Central memory CD4-positive, alpha-beta T cell (primary cell): ENCODE measurements at places on chromosomes 6 and 20.

GRCh38 chr20:38873050-38873581 lies 53.1 kb upstream of the FAM83D start:
- DNase-seq, result peak; percentile 76

DNA sequence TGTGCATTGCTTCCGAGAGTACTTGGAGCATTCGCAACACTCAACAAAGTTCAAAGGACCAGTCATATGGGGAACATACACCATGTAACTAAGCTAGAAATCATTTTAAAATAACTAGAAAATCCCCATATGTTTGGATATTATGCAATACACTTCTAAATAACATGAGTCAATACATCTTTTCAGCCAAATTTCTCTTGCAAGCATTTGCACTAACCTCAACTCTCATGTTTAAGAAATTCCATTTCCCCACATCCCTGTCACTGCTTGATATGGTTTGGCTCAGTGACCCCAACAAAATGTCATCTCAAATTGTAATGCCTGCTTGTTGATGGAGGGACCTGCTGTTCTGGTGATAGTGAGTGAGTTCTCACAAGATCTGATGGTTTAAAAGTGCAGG lies 85.7 kb upstream of the CST7 start:
- DNase-seq, result no peak

- DNase-seq, result no peak
Measured at GRCh38 chr20:17749626-17749977, 49.8 kb downstream of the BANF2 start.

DNA sequence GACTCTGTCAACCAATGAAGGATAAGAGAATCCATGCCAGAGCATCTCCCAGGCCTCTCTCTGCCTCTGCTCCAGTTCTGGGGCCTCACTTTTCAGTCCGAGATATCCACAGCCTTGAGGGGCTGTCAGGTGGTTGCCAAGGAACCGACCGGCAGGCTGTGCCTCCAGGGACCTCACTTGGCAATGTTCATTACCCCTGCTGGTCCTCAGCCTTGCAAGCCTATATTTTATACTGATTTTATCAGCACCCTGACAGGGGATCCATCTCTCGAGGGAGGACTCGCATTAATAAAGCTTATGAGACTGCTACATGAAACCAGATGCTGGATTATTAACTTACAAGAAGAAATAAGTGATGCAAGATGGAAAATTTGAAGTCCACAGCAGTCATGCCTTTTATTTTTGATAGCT lies 39.9 kb downstream of the TMC2 start:
- no peak for DNase-seq

GRCh38 chr6:169798764-169799473 lies 47.5 kb downstream of the ERMARD start:
- no peak for DNase-seq

DNA sequence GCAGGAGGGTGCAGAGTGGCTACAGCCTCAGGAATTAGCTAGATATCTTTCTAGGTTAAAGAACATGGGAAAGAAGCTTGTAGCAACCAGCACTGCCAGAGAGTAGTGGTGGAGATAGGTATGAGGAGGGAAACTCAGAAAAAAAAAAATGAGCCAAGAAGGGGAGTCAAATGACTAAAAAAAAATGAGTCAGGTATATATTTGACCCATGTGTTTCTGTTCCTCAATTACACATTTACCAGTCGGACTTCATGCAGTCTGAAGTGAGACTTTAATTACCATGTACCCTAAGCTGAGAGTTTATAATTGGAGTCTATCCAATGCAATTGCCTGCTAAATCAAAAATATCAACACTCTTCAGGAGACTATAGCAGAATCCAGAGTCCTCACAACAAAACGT lies 964.6 kb downstream of the HACE1 start:
- no peak for DNase-seq

DNA sequence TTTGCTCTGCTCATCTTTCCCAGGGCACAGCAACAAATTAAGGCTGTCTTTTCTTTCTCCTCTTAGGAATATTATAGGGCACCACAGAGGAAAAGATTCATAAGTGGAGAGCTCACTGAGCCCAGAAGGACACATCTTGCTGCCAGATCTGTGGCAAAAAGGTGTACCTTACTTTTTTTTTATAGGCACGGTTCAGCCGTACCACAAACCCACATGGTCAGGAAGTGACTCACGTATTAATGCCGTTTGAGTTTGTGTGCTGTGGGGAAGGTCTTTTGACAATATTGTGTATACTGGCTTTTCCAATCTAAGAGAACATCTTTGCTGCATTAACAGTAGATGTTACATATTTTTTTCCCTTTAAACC lies 28.4 kb downstream of the PAQR8 start:
- peak; percentile 86 for DNase-seq

DNA sequence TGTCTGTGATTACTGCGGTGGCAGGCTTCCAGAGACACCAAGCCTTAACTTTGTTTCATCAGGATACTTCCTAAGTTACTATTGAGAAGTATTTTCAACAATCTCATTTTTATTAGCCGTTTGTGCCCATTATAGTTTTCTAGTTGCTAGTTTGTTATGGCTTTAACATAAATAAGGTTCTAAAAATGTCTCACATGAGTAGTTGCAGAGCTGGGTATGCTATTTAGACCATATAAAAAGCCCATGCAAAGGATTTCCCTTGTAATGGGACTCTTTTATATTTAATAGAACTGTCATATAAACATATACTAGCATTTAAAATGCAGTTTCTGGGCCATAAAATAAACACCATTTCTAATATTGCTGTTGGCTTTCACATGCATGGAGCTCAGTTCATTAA lies 205.3 kb upstream of the TCF21 start:
- DNase-seq, result no peak

- peak; percentile 35 for DNase-seq
Measured at GRCh38 chr6:35611240-35611639, 77.5 kb downstream of the FKBP5 start.

GRCh38 chr20:44610313-44610962 lies 28.1 kb downstream of the PKIG start:
- DNase-seq, result peak; percentile 43

GRCh38 chr20:3239026-3239866 lies at the start of gene SLC4A11:
Gene SLC4A11, minus strand, starts transcription at chr20:3239190. Its CDS starts 53 bp downstream, at chr20:3239137.
- peak; percentile 12 for DNase-seq

- DNase-seq, result no peak
Measured at GRCh38 chr6:142274656-142275055, 27.2 kb upstream of the ADGRG6 start.

DNA sequence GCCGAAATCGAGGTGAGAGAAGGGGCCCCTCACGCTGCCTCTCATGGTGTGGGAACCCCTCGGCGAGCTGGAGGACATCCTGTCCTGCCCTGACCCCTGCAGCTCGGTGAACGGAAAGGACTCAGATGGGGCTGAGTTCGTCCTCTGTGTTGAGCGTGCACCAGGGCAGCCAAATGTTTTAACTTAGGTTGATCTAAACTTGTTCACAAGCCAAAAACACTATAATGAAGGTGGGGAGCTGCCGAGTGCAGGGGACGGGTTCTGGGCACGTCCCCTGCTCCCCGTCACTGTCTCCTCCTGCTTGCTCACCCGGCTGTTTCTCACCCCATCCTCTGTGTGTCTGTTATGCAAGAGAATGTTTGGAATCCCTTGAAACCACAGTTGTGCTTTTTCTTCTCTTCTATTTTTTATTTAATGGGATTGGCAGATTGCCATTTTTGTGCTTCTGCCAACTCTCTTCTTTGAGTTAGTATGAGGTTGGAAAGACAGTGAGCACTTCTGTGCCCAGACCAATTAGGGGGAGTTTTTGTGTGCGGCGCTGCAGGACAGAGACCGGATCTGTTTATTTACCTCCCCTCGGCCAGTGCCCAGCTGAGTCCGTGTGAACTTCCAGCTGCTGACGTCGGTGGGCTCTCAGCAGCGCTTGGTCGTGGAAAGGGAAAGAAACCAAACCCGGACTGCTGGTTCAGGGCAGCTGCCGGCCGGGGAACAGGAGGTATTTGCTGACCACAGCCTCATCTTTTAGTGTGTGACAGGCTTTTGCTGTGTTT lies 158.1 kb downstream of the DTNBP1 start:
- no peak for DNase-seq

DNA sequence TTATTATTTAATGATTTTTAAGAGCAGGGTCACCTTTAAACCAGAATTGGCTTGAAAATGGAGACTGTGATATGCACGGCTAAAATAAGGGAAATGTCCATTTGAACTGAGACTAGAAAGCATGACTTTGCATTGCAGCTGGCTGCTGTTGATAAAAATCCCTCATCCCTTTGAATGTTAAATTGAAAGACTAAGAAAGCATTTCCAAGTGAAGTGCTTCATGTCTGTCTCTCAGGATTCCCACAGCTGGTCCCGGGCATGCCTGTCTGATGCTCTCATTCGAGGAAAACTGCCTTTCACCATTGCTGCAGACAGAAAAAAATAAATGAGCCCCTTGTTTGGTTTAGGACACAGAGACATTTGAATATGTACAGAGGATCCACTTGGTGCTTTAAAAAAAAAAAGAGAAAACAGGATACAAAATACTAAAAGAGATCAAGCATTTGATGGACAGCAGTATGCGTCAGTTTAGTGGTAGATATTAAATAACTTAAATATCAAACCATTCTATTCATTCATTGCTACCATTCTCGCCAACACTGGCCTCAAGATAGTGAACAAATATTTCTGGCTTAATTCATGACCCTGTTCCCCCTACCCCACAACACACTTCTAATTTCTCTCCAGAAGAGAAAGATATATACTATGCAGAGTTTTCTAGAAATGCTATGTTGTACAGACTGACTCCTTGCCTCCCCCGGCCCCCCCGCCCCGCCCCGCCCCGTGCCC lies 55.0 kb downstream of the TBC1D7 start:
- DNase-seq, result no peak

DNA sequence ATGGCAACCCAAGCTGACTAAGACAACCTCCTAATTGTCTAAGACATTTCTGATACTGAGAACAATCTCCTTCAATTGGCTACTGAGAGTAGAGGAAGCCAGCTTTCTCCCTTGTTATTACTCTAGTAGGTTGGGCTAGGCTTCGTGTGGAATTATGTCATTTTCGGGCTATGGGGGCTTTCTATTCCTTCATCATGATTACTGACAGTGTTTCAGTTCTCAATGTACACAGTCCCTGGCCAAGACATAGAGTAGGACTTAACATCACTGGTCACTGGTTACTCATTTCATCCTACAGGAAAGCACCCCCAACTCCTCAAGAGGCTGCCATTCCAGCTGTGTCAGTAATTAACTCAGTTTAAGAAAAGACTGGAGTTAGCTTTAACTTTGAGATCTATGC lies 100.0 kb downstream of the KIF6 start:
- no peak for DNase-seq
